Cortex of kidney (tissue), 1 donor: ENCODE measurements at places on chromosomes 7 and 10.

GRCh38 chr7:30469303-30469702 is 9.3 kb downstream of the NOD1 start:
- DNase-seq = no peak

DNA sequence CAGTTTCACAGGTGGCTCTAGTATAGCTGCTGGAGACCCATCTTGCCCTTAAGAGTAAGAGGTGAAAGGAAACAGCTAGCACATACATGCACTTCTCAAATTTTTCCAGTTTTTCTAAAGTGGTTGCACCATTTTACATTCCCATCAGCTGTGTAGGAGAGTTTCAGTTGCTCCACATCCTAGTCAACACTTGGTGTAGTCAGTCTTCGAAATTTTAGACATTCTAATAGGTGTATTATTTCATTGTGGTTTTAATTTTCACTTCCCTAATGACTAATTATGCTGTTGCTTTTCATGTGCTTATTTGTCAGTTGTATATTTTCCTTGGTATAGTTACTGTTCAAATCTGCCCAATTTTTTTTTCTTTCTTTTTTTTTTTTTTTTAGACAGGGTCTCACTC is 9.5 kb upstream of the HACD1 start:
- no peak for DNase-seq

- DNase-seq = no peak
Measured at GRCh38 chr10:4498711-4499251, 327.2 kb upstream of the AKR1E2 start.

- DNase-seq = no peak
Measured at GRCh38 chr7:52961084-52961483, 74.3 kb upstream of the POM121L12 start.

GRCh38 chr10:104040862-104041789 is 44.6 kb downstream of the COL17A1 start:
- no peak for DNase-seq

GRCh38 chr10:68163735-68164134 is 54.4 kb downstream of the MYPN start:
- no peak for DNase-seq

- no peak for DNase-seq
Measured at GRCh38 chr7:134461916-134462315, 3.0 kb upstream of the AKR1B1 start.

DNA sequence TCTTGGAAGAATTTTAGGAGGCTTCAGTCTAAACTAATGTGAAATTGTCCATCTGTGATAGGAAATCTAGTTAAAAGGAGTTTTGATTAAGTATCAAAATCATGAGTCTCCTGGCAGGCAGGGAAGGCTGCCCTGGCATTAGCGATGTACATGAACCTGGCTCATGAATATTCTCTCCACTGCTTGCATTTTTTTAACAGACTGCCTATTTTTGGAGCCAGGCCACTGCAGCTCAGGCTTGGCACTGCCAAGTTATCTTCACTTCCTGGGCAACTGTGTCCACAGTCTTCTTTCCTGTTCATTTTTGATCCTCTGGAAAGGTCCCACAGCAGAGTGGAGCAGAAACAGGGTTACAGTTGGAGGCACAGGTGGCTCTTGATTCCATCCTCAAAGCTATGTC is 7.0 kb downstream of the GPR26 start:
- no peak for DNase-seq

GRCh38 chr7:42876182-42877068 is 35.4 kb downstream of the C7orf25 start:
- no peak for DNase-seq

DNA sequence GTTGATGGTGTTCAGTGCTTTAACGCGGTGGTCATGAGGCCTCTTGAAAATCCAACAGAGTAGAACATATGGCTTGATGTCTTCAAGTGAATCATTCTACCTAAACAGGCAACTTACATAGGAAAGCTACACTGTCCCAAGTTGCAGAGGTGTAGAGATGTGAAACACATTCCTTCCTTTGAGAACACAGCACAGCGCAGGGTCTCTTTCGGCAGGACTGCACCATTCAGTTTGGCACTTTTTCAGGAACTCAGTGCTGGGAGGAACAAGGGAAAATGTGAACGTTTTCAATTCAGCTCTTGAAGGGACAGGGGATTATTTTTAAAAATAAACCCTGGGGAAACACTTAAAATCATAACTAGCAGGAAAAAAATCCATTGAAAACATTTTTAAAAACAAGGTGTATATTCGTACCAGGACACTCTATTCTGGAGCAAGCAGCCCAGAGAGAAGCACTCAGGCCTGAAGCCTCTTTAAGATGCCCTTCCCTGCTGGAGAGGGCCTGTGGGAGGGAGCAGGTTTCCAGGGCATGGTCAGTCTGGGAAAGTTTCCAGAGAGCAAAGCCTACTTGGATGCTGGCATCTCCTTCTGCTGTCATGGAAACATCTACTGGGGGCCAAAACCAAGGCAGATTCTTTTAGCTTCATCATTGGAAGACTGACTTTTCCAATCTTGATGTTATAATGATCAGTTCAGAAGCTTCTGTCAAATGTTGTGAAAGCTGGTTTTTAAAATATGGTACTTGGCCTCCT is 60.4 kb upstream of the NPVF start:
- no peak for DNase-seq

DNA sequence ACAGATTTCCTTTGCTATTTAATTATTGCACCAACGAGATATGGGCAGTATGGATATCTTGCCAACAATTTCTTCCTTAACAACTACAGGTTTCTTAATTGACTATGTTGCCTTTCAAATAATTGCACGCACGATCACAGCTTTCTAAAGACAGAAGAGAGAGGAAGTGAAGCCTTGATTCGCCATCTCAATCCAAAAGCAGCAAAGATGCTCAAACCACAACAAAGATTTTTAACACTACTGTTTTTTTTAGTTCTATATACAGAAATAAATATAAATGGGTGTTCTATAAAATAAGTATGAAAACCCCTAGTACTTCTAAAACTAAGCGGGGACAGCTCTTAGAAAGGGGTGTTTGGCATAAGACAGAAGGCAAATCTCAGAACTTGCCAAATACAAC is 251.3 kb downstream of the SFMBT2 start:
- no peak for DNase-seq

- no peak for DNase-seq
Measured at GRCh38 chr10:132666705-132667341, 119.1 kb downstream of the NKX6-2 start.

DNA sequence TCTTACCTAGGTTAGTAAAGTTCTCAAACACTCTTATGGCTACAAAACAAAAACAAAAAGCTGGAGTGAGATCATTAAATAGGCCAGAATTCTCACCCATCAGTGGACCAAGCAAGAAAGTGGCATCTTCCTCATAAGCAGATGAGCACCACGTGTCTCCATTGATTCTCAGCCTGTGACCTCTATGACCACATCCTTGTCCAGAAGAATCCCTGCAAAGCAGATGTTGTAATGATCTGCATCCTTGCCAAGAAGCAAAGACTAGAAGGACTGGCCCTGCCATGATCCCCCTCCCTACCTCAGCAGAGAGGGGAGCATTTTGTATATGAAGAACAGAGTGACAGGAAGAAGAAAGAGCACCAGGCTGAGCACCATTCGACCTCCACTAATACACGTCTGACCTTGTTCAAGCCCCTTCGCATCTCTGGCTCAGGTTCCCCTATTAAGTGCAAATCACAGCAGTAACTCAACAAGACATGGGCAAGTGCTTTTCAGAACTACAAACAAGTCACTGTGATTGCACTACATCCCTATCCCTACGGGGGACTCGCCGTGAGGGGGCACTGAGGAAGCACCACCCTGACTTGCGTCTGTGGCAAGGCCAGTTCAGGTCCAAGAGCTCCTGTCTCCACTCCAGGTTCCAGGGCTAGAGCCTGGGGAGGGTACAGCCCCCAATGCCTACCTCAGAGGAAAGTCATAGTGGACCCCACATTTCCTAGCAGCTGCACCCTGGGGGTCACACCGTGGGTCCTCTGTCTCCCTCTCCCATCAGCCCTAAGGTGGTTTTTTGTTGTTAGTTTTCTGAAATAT is 22.2 kb upstream of the RASSF4 start:
- DNase-seq = no peak

- no peak for DNase-seq
Measured at GRCh38 chr10:80068270-80068669, 10.2 kb upstream of the TMEM254 start.

GRCh38 chr10:102461187-102462054 is 10.1 kb upstream of the C10orf95 start:
- DNase-seq = peak; percentile 54

- no peak for DNase-seq
Measured at GRCh38 chr10:9762966-9763656, 1254.6 kb upstream of the CELF2 start.

- no peak for DNase-seq
Measured at GRCh38 chr10:5434017-5434753, 21.8 kb downstream of the NET1 start.

DNA sequence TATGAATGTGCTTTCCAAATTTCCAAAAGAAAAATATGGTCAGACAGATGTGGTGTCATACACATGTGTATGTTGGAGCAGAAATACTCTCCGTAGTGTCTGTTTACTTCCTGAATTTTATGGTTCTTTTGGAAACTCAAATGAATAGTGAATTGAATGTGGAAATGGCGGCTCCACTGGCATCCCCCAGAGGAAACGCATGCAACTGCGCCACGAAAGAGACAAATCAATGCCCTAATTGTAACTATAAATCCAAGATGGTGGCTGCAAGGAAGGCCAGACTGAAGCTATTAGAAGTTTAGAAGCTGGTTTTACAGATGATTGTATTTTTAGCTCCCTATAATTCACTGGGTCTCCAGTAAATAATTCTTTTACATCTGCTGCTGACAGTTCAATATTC is 246.7 kb downstream of the FGFR2 start:
- no peak for DNase-seq

DNA sequence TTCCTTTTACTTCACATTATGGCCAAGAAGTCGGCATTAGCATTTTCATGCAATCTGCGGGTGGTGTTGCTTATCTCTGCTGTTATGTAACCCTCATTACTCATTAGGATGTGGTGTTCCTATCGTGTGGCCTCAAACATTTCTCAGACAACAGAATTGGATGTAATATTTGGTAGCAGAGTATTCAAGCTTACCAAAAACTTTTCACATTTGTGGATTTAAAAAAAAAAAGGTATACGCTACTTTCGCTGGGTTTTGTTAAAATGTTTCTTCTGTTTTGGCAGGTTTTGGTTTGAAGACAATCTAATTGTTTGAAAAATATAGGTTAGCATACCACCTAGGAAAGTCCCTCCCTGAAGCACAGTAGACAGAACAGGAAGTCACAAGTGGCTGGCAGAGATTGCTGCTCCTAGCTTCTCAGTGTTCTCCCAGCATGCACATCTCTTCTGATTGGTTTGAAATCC is 128.8 kb downstream of the GATA3 start:
- no peak for DNase-seq
